ENCODE measurements at places on chromosomes 3 and 15.

GRCh38 chr15:32120577-32121383 is 90.5 kb downstream of the CHRNA7 start:
- DNase-seq: no peak

DNA sequence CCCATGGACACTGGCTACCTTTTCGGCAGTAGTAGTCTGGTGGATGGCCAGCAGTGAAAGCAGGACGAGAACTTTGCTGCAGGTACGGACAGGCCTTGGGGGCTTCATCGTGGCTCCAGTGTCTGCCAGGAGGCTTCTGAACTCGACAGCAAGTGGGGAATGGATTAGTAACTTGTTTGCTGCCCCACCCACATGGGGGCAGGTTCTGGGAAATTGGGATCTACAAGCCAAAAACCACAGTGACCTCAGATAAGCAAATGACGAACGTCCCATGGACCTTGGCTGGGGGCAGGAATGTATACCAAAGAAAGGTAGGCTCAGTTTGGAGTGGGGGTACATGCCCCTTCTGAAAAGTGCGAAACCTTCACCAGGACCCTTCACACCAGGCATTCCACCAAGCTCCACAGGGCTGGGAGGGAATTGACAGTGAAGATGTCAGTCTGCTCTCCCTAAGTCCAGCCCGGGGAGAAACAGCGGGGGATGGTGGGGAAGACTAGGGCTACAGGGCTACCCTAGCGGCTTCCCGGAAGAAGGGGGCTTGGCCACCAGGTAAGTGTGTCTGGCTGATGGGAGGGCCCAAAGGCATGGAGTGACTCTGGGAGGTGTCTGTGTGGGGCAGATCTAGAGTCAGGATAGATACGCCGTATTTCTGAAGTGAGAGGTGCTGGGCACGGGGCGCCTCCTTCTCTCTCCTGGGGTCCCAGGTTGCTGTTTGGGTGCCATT is at the start of gene ITIH4:
TSS of gene ITIH4 (minus strand) at position 138 of the 724 bp plus-strand sequence. CDS start at position 108, 30 bp downstream.
- DNase-seq: no peak

- no peak for DNase-seq
Observed at GRCh38 chr3:31029706-31030105, 135.2 kb upstream of the GADL1 start.

GRCh38 chr15:68382286-68383007 is 49.5 kb downstream of the ITGA11 start:
- no peak for DNase-seq

- no peak for DNase-seq
Observed at GRCh38 chr3:114207768-114208167, 28.9 kb upstream of the DRD3 start.

DNA sequence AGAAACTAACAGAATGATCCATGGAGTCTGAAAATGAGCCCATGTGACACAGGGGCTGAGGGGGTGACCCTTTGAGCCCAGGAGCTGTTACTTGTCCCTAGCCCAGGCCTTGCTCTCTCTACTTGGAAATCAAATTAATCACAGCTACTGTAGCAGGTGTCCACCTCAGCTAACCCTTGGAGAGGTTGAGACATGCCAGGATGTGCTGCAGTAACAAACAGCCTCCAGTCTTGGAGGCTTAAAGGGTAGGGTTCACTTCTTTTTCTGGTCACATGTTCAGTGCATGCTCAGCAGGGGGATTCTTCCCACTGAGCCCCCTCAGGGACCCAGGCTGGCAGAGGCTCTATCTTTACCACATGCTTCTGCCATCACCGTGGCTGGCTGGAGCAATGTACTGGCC is 21.4 kb downstream of the TPRA1 start:
- DNase-seq: no peak

- DNase-seq: no peak
Observed at GRCh38 chr15:101384276-101384675, 89.2 kb upstream of the SNRPA1 start.

DNA sequence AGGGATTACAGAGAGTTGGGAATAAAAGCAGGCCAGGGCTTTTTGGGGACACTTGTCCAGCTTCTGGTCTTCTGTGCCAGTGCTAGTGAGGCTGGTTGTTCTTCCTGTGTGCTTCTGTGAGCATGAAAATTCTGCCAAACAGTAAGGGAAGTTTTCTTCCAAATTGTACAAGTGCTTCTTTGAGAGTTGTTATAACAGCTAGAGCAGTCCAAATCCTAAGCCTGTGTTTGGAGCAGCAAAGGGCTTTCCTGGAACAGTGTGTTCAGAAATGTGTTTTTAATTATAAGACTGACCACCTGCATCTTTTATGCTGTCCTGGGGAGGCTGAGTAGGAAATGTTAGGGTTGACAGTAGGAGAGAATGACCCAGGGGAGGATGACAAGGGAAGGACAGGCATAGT is 223.0 kb upstream of the P2RY1 start:
- DNase-seq: no peak

GRCh38 chr3:167976516-167977361 is 119.0 kb downstream of the GOLIM4 start:
- DNase-seq: no peak

- DNase-seq: no peak
Observed at GRCh38 chr15:26841514-26841913, 25.3 kb upstream of the GABRA5 start.

GRCh38 chr3:94587291-94587690 is 524.4 kb downstream of the NSUN3 start:
- DNase-seq: no peak

DNA sequence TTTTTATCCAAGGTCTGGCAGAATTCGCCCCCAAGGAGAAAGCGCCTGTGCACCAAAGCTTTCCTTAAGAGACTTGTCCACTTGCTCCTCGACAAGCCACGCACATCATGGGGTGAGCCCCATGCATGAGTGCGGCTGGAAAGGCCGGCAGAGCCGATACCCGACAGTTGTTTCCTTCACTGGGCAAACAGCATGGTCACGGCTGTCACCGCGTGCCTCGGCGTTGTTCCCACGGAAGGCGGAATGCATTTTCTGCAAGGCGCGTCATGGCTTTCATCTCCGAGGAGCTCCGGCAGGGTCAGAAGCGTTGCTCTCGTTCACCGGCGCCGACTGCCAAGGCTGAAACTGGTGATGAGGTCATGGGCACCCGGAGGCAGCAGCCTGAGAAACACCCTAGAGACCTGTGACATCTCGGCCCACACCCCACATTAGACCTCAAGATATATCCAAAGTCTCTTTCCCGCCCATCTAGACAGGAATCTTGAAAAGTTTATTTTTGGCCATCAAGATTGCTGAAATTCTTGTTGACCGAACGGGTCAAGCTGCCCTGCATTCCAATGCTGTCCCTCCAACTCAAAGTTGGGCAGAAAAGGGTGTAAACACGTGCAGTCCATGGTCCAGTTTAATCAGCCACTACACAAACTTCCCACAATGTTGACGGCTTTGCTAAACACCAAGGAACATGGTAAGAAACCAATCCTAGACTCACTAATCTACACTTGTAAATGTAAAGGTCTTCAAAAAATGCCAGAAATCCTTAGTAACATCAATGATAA is 604 bp upstream of the TJP1 start:
- DNase-seq: no peak
